ENCODE measurements at places on chromosomes 3 and 15.

DNA sequence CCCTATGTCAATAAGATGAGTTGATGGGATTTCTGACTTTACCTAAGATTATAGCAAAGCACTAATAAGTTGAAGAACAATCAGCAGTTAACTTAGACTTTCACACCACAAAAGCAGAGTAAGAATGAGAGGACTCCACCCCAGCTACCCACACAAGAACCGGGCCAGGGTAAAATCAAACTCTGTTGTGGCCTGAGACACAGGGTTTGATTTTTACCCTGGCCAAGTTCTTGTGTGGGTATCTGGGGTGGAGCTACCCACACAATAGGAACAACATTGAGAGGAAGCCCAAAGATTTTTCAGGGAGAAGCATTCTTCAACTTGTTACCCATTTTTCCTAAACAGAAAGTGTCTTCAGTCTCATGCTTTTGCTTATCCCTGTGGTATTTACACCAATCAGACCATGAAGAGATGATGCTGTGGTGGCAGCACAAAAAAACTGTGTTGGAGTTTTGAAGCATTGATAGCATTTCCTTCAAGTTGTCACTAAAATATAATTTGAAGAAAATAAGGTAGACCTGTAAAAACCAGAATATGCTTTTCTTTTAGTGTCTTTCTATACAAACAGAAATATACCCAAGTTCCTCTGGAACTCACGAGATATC lies 25.6 kb downstream of the CPOX start:
- no peak for DNase-seq

DNA sequence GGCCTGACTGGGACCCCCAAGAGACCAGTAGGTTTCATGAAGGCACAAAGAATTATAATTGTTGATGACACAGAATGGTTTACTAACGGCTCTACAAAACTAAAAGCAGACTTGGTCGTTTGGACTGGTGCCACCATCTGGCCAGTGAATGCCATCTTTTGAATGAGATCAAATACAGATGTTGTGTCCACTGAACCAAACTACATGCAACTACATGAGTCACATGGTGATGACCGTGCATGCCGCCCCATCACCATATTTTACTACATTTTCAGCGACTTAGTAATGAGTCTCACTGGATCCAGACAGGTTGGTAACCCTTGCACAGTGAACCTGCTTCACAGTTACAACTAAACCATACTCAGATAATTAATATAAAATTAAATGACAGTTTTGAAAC lies 803.3 kb downstream of the DIPK2A start:
- no peak for DNase-seq

DNA sequence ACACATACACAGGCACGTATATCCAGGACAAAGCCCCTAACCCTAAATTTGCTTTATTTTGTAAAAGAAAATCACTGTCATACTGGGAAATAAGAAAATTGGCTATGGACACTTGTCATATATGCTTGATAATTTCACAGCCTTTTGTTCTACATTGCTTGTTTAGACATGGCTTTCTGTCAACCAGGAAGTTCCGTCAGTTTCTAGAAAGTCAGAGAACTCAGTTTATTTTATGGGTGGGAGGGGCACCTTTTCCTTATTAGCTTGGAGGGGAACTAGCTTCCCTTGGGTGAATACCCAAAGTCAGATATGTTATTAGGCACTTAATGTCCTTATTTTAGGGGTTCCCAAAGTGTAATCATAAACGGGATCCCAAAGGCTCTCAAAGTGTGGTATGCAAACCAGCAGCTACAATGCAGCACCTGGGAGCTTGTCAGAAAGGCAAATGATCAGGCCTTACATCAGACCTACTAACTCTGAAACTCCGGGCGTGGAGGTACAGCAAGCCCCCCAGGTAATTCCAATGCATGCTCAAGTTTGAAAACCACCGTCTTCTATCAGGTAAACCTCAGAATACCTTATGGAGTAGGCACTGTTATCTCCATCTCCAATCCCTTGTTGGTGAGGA lies 50.1 kb downstream of the CADPS start:
- DNase-seq = no peak

DNA sequence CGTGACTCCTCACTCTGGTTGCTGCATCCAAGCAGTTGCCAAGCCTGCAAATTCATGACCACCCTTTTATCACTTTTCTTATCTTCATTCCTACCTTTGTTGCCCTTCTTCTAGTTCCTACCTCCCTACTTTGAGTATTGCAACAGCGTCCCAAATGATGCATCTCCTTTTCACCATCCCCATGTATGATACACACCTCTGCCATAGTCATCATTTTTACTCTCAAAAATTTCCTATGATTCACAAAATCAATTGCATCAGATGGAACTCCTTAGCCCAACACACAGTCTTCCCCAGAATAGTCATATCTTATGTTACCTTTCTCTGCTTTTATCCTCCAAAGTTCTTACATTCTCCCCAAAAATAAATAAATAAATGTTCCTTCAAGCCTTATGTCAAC lies 262.6 kb downstream of the TBL1XR1 start:
- no peak for DNase-seq

DNA sequence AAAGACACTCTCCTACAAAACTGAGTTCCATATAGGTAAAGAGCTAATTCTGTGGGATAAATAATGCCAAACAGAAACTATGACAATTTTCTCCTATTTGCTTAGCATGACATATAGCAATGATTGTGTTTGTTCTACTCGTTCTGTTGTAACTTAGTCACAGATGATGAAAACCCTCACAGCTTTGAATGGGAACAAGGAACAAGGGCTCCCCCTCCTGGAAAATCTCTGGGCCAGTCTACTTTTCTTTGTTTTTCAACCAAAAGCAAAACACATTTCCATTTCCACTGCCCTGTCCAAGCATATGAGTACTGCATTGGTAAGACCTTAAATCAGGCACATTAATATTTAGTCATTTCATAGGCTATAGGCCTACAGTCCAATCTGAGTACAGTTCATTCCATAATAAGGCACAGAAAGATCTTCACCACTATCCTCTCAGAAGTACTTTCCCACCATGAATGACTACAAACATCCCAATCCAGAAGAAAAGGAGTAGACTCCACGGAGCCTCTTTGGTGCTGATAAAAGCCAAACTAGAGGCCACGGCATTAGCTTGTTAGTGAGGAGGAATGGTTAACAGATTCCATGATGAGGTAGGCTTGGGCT lies 67.1 kb downstream of the ATP8B4 start:
- DNase-seq = peak; percentile 28

Data from retina (tissue), 1 donor.